Right cardiac atrium (tissue), 5 donors: ENCODE measurements at places on chromosomes 16 and 17. TPM values are rescaled to one million over a fixed set of nuclear protein-coding genes. Genes with fewer than 3 reads are reported as not detected.
A peak's percentile ranks its signal among the peaks of the same experiment; 100 is the strongest.

GRCh38 chr16:23082161-23082788 is 67.0 kb downstream of the USP31 start:
- DNase-seq: no peak

- no peak for DNase-seq
These were observed 110.5 kb downstream of the HS3ST2 start for GRCh38 chr16:22924492-22924891.

- DNase-seq: no peak
These were observed 7.9 kb downstream of the FNDC8 start for GRCh38 chr17:35129154-35129972.

DNA sequence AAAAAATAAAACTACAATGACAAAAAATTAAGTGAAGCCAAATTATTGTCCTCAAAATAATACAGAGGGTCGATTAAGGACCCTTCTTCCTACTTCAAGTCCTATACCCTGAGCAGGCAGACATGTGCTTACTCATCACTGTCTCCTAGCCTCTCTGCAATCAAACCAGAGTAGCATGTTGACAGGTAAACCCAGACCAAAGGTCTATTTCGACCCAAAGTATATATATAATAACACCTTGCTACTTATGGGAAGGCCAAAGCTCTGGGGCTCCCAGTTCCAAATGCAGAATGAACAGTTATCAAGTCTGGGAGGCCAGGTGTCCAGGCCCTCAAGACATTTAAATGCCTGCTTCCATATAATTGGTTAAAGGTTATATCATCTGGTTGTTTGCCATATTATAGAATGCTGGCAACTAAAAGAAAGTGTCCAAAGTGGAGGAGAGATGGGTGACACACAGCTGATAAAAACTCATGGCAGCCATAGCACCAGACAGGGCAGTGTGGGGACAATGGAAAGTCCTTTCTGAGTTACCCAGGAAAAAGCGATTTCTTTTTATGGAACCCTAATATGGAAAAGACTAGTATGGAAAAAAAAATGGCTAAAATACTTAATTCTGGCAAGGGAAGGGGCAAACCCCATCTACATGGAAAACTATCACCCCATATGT is 53.6 kb downstream of the N4BP1 start:
- DNase-seq: no peak

DNA sequence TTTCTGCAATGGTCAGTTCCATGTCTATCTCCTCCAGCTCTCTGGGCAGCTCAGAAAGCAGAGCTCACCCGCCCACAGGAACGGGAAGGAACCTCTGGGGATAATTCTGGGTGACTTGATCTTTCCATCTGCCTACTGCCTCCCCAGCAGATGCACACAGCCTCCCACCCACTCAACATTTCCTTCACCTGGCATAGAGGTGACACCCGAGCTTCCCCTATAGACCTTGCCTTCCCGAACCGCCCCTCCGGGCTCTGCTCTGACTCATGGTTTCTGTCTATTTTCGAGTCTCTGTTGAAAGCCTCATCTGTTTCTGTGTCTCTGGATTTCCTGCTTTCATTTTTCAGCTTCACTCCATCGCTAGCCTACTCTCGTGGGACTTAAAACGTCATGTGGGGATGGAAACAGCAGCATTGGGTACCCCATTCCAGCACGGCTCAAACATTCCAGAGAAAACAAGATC is 11.4 kb downstream of the GGA3 start:
- no peak for DNase-seq

DNA sequence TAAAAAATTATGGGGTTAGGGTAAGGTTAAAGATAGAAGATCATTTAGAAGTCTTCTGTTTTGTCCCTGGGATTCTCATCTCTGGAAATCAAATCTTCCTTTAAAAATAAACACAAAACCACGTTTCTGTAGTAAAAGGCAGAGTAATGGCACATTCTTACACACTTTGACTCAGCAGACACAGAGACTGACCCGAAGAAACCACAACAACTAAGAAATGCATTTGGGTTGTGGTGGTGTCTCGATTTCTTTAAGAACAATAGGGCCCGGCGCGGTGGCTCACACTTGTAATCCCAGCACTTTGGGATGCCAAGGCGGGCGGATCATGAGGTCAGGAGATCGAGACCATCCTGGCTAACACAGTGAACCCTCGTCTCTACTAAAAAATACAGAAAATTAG is 54.9 kb upstream of the MYH10 start:
- DNase-seq: no peak

- DNase-seq: no peak
These were observed 28.6 kb downstream of the CEP95 start for GRCh38 chr17:64535357-64535756.

DNA sequence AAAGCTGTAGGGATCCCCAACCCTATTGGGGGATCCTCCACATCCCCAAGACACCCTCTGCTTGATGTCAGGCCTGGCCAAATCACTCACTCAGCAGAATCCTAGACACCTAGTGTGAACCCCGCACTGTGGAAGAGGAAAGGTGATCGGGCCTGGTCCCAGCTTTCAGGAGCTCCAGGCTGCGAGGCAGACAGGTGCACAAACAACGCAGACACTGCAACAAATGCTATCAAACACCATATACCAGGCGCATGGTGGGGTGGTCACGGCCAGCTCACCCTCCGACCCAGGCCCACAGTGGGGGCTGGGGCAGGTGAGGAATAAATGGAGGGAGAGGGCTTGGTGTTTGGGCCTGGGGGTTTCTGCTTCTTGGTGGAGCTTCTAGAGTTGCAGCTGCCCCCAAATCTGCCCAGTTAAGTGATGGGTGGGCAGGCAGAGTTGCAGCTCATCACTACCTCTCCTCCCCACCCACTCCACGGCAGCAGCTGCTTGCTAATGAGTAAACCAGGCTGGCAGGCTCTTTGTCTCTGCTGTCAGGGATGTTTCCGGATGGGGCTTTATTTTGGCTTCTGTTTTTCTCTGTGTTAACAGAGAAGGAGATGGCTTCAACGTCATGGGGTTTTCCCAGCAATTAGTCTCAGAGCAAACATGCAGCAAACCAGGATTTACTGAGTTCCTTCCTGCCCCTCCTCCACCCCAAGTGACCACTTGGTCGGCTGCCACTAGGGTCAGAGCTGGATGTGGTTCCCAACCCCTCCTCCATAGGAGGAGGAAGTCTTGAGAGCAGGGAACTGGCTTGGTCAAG is 46.6 kb downstream of the PECAM1 start:
- DNase-seq: peak; percentile 88

GRCh38 chr16:79013930-79014660 is 586.4 kb downstream of the MAF start:
- DNase-seq: no peak

DNA sequence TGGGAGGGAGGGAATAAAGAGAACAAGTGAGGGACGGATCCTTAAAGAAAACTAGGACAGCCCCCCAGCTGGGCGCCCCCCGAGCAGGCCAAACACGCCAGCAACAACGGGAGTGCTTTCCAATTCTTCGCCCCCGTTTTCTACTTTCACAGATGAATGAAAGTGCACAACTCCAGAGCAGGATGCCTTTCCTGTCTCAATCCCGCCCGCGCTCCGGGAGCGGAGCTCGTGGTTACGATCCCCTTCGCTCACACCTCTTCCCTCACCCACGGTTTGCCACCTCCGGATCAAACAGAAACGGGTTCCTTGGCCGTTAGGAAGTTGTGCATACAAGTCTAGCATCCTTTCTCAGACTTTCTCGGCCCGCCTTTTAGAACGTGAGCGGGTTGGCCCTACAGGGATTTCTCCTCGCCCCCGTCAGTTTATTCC is 680 bp downstream of the SKA2 start:
- peak; percentile 59 for DNase-seq

DNA sequence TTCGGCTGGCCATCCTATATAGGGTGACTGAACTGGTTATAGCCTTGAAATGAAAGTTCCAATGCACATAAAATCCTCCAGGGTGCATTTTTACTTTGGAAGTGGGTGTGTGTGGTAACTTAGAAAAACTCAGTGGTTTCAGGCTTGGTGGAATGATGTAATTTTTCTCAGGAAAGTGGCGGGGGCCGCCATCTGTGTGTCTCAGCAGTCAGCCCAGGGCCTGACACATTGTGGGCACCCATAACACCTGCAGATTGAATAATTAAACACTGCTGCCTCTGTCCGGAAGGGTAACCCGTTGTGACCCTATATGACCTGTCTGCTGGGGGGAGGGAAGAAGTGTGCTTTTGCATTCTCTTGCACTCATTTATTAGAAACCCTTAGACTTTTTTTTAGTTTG is 2.2 kb upstream of the PDP2 start:
- DNase-seq: no peak

GRCh38 chr17:39239640-39240314 is 14.0 kb upstream of the STAC2 start:
- peak; percentile 70 for DNase-seq

- no peak for DNase-seq
These were observed 94.3 kb downstream of the ADCY9 start for GRCh38 chr16:4021916-4022315.

DNA sequence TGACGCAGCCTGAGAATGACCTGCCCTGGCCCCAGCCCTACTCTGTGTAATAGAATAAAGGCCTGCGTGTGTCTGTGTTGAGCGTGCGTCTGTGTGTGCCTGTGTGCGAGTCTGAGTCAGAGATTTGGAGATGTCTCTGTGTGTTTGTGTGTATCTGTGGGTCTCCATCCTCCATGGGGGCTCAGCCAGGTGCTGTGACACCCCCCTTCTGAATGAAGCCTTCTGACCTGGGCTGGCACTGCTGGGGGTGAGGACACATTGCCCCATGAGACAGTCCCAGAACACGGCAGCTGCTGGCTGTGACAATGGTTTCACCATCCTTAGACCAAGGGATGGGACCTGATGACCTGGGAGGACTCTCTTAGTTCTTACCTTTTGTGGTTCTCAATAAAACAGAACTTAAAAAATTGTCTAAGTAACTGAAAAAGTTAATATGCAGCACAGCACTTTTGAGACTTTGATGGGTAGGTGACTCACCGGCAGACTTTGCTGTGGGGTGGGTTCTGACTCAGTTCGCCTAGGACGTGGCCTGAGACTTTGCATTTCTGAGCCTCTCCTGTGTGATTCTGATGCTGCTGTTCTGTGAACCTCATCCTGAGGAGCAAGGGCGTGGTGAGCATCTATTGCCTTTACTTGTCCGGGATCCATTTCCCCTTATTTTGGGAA is 5.7 kb downstream of the LAT start:
- peak; percentile 11 for DNase-seq

GRCh38 chr17:77147357-77147801 is 6.6 kb downstream of the SEC14L1 start:
- no peak for DNase-seq

- no peak for DNase-seq
These were observed 79.8 kb downstream of the JPH3 start for GRCh38 chr16:87681981-87682570.

DNA sequence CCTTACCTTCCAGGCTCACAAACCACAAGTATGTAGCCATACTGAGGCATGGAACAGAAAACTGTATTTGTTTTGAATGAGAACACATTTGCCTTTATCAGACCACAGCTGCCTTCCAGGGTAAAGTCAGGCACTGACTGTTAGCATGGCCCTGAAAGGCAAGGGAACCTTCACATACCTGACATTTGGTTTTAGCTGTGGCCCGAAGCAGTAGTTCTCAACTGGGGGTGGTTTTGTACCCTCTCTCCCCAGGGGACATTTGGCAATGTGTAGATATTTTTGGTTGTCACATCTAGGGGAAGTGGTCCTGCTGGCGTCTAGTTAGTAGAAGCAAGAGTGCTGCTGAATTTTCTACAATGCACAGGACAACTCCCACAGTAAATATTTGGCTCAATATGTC is 9.2 kb downstream of the HERPUD1 start:
- no peak for DNase-seq

DNA sequence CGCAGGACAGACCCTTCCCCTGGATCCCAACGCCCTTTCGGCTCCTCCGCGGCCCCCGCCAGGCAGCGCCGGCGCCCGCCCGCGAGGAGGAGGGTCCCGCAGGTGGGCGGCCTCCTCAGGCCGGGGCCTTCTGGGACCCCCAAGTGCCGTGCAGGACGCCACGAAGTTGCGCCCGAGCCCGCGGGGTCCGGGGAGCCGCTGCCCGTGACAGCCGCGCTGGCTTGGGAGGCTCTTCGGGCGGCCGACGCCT is 504 bp downstream of the ERN1 start:
- DNase-seq: no peak

DNA sequence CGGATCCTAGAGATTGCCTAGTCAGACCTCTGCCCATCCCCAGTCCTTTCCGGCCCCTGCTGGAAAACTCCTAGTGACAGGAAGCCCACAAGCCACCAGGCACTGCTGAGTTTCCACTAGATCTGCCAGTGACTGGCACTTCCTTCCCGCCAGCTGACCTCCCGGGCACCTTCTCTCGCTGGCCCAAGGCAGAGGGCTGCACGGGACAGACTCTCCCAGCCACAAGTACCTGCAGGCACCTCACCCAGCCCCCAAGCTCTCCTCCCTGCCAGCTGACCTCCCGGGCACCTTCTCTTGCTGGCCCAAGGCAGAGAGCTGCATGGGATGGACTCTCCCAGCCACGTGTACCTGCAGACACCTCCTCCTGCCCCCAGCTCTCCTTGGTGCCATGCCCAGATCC is 66.3 kb upstream of the DOC2B start:
- peak; percentile 33 for DNase-seq

DNA sequence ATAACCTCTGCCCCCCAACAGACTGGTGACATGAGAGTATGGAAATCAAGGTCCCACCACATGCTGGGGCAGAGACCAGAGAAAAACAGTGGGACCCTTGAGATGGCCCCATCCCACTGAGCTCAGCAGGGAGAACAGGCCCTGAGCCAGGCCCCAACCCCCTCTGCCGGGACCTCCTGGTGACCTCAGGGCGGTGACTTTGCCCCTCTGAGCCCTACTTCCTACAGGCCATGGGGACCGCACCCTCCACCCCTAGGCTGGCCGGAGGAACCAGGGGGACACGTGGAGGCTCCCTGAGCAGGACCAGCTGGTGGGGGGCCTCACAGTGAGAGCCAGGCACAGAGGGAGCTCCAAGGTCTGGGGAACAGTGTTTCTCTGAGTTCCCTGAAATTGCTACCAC is 13.8 kb upstream of the SRRM2 start:
- DNase-seq: no peak

DNA sequence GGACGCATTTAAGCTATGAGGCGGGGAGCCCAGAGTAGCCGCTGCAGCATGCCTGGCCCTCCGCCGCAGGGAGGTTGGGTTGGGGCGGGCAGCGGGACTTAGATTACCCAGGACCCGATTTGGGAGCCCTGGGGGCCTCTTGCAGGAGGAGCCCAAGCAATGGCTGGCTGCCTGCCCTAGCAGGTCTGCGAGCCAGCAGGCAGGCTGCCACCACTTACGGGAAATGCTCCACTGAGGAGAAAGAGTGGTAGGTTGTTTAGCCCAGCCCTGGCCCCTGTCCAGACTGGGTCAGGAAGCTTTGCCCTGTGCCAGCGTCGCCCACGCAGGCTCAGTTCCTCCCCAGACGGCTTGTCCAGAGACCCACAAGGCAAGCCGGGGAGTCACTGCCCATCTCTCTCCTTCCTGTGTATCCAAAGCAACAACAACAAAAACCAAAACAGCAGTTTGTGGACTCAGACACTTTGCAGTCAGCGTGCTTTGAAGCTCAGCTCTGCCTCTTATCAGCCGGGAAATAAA is 10.3 kb upstream of the TVP23A start:
- DNase-seq: peak; percentile 98

GRCh38 chr17:70159980-70160379 is 9.4 kb upstream of the KCNJ2 start:
- DNase-seq: no peak

MARCHF10 gene
- not detected for total RNA-seq

SLFN14 gene
- total RNA-seq: not detected

SRL gene
- 343 TPM for total RNA-seq

CACNB1 gene
- total RNA-seq: 7.7 TPM

VAT1L gene
- total RNA-seq: 18.0 TPM

XYLT2 gene
- total RNA-seq: 18.2 TPM

ZG16B gene
- 0.35 TPM for total RNA-seq

AIPL1 gene
- not detected for total RNA-seq

FBXO39 gene
- total RNA-seq: not detected

SDK2 gene
- total RNA-seq: 1.2 TPM

CMTM3 gene
- total RNA-seq: 10.3 TPM

COL1A1 gene
- 59.2 TPM for total RNA-seq
